Activated naive CD4-positive, alpha-beta T cell treated with Interleukin-2 at 50 U/mL for 16 hours (primary cell): ENCODE measurements at places on chromosomes 11 and 22.

GRCh38 chr11:8810540-8811301 is 100.3 kb upstream of the AKIP1 start:
- no peak for DNase-seq

DNA sequence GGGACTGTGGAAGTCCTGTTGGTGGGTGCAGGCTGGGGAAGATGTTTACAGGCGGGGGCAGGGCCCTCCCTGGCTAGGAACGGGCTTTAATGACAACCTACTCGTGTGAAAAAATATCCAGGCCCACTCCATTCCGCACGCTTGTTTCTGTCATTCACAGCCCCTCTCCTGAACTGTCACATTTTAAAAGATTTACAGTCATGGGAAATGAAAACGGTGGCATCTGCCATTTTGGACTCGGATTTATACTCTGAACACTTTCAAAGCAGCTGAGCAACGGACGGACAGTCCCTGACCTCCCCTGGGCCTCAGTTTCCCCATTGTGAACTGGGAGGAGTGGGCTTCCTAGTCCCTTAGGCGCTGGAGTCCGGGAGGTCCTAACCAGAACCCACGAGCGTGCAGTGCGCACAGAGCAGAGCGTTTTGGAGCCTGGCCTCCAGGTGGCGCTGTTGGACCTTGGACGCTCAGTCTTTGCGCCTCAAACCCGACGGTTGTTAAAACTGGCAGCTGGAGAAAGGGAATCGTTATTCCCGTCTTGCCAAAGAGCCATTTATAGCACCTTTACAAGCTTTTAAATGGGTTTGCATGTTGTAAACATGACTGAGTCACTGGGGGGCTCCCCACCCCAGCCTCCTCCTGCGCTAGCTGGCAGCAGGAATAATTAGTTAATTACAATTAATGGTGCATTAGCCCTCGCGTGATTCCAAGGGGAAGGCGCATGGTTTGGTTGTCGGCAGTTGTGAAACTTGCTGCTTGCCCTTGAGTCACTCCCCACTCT is 75.3 kb downstream of the FBLN1 start:
- DNase-seq: peak; percentile 75

DNA sequence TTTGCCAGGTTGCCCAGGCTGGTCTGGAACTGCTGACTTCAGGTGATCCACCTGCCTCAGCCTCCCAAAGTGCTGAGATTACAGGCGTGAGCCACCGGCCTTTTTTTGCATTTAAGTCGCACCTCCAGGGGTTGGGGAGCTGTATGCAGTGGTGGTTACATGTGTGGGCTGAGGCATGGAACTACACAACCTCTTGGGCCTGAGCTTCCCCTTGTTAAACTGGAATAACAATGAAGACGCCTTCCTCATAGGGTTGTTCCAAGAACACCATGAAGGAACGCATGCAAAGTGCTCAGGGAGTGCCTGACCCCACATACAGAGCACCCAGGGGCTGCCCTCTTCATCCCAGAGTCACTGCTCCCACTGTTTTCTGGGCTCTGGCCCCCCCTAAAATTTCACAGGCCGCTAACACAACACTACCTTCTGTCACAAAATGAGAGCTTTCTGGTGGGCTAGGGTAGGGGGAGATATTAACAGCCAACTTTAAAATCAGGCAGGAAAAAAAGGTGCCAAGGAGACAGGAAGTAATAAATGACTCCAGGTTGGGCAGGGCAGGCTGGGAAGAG is 1.3 kb upstream of the FAM118A start:
- DNase-seq: no peak

DNA sequence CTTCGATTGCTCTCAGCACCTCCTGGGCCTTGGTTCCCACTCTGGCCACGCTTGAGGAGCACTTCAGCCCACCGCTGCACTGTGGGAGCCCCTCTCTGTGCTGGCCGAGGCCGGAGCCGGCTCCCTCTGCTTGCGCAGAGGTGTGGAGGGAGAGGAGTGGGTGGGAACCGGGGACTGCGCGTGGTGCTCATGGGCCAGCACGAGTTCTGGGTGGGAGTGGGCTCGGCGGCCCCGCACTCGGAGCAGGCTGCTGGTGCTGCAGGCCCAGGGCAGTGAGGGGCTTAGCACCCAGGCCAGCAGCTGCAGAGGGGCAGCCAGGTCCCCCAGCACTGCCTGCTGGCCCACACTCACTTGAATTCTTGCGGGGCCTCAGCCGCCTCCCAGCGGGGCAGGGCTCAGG is 12.2 kb downstream of the OR4B1 start:
- DNase-seq: no peak

DNA sequence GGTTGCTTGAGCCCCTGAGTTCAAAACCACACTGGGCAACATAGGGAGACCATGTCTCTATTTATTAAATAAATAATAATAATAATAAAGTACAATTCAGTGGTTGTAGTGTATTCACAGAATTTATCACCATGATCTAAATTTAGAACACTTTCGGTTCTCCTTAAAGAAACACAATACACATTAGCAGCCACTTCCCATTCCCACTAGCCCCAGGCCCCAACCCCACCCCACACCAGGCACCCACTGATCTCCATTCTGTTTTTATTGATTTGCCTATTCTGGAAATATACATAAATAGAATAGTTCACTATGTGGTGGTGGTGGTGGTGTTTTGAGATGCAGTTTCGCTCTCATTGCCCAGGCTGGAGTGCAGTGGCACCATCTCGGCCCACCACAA is 45.7 kb downstream of the BCL2L13 start:
- no peak for DNase-seq

DNA sequence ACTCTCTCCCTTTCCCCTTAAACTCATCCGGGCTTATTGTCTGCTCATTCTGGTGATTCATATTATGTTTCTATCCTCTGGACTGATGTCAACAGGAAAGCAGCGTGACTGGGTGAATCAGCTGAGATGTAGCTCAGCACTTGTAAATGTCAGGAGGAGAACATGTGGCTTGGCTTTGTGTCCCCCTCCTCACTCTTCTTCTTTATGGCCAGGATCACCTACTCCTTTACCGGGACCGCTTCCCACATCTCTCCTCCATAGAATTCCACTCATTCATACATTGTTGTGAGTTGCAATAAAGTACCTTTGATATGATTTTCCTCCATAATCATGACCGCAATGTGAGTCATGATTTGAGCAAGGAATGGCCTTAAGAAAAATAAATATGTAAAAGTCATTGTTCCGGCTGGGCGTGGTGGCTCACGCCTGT is 15.8 kb upstream of the SYN3 start:
- DNase-seq: no peak

- DNase-seq: no peak
Measured at GRCh38 chr11:6448574-6448973, 7.8 kb upstream of the HPX start.

DNA sequence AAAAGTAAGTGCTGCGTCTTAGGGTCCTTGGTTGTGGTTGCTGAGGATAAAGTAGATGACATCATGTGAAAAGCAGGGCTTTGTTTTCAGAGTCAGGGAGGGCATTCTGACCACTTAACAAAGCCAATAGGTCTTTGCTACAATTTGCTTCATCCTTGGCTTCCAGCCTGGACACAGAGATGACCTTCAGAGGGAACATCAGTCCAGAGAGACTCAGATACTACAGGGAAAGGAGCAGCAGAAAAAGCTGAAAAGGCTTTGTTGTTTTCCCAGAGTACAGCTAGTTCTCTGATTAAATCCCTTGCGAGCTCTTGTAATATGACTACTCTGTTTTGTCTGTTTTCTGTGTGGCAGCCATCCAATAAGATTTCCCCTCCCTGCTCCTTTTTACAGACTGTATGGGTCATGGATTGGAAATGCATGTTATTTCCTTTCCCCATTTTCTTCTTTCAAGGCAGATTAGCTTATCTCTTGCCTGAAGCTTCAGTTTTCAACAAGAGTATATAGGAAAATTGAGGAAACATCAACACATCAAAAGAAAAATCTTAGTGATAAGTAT is 31.9 kb downstream of the ATG13 start:
- no peak for DNase-seq

DNA sequence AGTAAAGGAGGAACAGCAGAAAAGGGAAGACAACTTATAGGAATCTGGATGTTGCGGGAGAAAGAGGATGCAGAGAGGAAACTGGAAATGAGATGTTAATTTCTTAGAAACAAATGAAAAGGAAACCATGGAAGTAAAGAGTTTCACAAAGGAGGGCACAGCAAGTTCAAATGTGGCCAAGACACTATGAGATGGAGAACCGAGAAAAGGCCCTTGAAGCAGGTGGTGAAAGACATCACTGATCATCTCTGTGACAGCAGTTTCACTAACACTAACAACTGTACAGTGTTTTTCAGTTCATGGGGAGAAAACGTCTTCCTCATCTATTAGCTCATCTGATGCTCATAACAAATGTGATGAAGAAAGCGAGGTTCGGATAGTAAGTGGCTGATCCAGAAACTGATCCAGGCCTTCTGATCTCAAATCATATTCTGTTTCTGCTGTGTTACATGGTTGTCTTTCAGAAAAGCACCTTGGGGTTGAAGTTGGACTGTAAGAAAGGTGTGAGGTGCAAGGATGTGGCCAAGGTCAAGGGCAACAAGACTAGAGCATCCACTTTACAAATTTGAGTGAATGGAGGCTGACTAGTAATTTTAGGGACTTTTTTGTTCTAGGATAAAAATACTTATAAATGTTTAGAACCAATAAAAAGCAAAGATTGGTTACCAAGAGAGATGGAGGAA is 492.1 kb upstream of the CADM1 start:
- DNase-seq: no peak

- DNase-seq: no peak
Measured at GRCh38 chr11:86119906-86120305, 51.0 kb upstream of the PICALM start.

- no peak for DNase-seq
Measured at GRCh38 chr11:90908074-90908473, 685.2 kb upstream of the CHORDC1 start.

GRCh38 chr22:43869799-43870198 is 7.5 kb upstream of the SULT4A1 start:
- no peak for DNase-seq

GRCh38 chr11:11430431-11430830 is 77.4 kb upstream of the CSNK2A3 start:
- no peak for DNase-seq

DNA sequence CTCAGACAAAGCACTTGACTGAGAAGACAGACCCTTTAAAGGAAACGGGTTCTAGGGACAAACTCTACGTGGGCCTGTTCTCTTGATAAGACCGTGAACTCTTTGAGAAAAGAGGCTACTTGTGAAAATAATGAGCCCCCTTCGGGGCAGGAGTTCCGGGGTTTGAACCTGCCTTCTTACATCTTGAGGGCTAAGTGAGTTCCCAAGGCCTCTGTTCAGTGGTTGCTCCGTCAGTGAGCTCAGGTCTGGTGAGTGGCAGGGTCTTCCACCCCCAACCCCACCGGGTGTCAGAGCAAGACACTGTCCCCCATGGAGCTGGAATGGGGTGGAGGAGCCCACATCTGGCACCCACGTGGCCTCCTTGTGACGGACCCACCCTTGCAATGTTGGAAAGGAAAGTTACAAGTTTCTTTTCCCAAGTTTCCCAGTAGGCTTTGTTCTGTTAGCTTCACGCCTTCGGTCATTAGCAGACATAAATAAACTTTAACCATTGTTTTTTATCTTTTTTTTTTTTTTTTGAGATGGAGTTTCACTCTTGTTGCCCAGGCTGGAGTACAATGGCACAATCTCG is 6.3 kb upstream of the SAMM50 start:
- DNase-seq: no peak

- DNase-seq: no peak
Measured at GRCh38 chr11:5690216-5690615, 626 bp downstream of the TRIM22 start.

DNA sequence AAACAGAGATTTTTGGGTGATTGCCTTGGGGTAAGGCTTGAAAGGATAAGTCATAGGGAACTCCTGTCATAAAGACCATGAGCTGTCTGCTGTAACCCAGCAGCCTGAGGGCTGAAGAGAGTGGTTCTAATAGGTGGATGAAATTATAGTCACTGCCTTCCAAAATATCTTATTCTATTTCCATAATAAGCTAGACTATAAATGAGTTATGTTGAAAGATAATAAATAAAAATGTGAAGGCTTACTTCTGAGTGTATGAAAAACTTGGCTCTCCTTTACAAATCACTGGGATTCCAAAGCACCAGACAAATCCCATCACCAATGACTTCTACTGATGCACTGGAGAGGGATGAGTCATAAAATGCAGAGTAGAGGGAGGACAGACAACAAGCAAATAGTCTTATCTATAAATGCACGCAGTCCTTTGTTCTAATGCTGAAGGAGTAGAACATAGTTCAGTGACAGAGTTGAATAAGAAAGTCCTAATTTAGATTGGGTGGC is 775.0 kb upstream of the LRRC4C start:
- DNase-seq: no peak

DNA sequence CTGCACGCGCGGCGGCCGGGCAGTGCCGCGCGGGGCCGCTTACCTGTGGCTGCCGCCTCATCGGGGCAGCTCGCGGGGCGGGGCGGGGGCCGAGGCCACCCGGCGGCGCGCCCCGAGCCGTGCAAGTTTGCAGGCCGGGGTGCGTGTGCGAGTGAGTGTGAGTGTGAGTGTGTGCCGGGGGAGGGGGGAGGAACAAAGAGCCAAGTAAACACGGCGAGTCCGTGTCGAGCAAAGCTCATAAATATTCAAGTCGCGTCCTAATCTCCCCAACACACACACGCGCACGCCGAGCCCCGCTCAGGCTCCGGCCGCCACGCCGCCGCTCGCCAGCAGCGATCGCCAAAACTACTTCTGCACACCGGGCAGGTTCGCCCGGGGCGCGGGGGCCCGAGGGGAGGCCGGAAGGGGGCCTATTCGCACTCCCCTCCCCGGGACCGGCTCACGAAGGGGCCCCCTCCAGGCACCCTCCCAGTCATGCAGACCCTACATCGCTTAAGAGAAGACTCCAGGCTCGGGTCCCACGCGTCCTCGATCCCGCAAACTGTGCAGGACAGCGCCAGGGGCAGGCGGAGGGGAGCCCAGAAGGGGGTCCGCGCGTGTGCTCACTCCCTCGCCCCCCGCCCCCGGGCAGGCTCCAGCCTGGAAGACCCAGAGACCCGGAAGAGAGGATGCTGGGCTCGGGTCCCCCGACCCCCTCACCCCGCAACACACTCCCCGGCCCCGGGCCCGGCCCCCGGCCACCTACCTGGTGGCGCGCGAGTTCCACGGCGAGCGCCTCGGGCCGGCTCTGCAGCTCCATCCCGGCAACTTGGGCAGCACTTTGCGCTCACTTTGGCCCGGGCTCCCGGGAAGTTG is 827 bp downstream of the PHF21B start:
- no peak for DNase-seq

GRCh38 chr11:78181185-78181584 is 7.2 kb downstream of the KCTD21 start:
- no peak for DNase-seq

DNA sequence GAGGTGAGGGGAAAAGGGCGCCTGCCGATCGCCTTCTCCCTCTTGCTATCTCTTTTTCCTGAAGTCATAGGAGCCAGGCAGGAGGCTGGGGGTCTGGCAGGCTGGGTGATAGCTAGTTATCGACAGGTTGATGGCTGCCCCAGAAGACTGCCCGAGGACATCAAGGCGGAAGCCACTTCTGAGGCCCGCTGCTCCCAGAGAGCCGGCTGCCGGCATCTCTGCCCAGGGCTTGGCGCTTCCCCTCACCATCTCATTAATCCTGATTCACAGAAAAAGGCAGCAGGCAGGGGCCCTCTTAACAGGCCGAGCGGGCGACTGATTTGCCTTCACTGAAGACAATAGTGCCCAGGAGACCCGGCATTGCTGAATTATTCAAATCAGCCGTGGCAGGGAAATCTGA is 124.2 kb downstream of the MIAT start:
- DNase-seq: no peak
